ENCODE measurements at places on chromosomes 13 and 19.

DNA sequence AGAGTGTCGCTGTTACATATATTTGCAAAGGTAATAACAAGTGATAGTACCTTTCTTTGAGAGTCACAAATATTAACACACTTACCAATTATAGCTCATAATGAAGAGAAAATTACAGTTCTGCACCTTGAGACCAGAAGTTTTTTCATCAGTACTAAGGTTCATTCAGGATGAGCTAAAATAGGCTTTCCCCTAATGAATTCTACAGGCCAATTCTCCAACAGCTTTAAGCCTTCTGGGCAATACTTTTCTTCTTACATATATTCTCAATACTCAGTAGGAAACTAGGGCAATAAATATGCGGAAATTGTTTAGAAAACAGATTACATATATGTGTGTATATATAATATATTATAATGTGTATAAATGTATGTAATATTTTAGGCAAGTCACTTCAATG lies 2672.8 kb upstream of the PCDH20 start:
- no peak for DNase-seq

DNA sequence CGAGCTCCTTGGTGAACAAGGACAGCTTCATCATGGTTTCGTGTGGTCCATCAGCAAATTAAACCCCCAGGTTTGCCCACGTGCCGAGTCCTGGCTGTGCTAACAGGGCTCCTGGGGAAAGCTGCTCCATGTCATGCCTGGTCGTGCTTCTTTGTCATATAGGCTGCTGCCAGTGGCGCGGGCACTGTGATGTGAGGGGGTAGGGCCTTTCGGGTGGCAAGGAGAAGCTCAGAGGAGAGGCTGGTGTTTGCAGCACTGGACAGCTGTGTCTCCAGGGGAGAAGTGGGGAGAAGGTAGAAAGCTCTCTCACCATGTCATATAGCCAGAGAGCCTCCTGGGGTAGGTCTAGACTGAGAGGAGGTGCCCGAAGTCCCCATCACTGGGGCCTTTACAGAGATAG lies 13.3 kb downstream of the VSTM2B start:
- DNase-seq: peak; percentile 45

DNA sequence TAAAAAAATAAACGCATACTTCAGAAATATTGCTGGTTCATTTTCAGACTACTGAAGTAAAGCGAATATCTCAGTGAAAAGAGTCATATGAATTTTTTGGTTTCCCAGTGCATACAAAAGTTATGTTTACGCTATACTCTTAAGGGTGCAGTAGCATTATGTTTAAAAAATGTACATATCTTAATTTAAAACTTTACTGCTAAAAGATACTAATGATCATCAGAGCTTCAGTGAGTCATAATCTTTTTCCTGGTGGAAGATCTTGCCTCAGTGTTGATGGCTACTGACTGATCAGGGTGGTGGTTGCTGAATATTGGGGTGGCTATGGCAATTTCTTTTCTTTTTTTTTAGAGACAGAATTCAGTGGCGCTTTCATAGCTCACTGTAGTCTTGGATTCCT lies 48.9 kb downstream of the NDFIP2 start:
- no peak for DNase-seq

- no peak for DNase-seq
These were observed 13.8 kb downstream of the LILRB1 start for GRCh38 chr19:54644056-54644455.

GRCh38 chr13:77860507-77860981 lies 58.1 kb downstream of the EDNRB start:
- no peak for DNase-seq

Data from spleen (tissue), 13 donors.